Stimulated activated CD4-positive, alpha-beta T cell treated with anti-CD3 and anti-CD28 coated beads, Interleukin-4, amount 100 ng/mL, for 1 hour (primary cell): ENCODE measurements at places on chromosomes 12 and 14.

DNA sequence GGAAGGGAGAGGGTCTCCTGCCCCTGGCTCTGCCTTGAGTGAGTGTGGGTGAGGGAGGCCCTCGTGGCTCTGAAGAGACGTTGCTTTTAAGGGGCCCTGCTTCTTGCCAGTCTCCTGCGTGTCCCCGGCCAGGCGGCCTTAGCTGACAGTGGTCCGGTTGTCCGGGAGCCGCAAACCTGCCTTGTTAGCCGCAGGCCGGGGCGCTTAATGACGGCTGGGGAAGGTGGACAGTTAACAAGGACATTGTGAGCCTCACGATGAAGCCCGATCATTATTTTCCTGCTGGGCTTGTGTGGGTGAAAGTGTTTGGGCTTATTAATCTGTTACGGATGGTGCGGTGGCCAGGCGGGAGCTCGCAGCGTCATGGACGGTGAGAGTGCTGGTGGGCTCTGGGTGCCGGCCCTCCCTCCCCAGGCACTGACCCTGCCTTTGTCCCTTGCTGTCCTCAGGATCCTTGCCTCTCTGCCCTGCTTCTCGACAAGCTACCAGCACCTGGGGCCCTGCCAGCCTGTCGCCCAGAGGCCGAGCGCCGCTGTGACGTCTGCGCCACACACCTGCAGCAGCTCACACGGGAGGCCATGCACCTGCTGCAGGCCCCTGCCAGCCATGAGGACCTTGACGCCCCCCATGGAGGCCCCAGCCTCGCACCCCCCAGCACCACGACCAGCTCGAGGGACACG is 13.3 kb downstream of the KIF26A start:
- DNase-seq, result no peak

DNA sequence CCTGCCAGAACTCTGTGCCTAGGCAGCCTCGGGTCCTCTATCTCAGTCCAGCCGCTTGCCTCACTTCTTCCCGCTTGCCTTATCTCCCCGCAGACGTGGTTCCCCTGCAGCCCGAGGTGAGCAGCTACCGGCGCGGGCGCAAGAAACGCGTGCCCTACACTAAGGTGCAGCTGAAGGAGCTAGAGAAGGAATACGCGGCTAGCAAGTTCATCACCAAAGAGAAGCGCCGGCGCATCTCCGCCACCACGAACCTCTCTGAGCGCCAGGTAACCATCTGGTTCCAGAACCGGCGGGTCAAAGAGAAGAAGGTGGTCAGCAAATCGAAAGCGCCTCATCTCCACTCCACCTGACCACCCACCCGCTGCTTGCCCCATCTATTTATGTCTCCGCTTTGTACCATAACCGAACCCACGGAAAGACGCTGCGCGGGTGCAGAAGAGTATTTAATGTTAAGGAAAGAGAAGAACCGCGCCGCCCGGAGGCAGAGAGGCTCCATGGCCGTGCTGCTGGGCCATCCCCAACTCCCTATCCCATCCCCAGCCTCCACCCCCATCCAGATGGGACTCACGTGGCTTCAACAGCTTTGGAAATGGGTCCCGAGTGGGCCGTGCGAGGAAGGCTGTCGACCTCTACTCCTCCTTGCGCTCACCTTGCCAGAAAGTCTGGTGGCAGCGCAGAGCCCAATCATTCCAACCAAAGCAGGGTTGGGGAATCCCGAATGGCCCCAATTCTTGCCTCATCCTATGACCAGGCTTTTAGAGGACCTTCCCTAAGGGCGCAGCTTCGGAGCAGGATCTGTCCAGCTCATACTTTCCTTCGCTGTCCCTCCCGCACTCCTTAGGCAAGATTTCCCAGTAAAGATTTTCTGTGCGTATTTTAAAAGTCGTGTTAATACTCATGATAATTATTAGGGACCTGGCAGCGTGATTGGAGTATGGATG is 6.5 kb downstream of the HOXC13 start:
- no peak for DNase-seq

DNA sequence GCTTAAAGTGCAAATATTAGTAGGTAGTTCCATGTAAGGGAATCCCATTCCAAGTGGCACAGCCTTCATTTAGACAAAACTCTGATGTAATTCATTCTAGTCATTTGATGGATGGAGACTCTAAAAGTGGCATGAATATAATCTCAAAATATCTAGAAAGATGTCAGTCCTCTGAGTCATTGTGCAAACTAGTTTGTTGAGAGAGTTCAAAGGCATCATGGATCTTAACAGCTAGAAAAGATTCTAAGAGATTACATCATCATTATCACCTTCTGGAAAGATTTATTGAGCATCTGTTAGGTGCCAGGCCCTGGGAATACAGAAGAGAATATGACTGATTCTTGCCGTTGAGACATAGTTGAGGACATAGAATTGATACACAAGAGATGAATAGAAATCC is 30.7 kb downstream of the CRADD start:
- DNase-seq, result no peak

DNA sequence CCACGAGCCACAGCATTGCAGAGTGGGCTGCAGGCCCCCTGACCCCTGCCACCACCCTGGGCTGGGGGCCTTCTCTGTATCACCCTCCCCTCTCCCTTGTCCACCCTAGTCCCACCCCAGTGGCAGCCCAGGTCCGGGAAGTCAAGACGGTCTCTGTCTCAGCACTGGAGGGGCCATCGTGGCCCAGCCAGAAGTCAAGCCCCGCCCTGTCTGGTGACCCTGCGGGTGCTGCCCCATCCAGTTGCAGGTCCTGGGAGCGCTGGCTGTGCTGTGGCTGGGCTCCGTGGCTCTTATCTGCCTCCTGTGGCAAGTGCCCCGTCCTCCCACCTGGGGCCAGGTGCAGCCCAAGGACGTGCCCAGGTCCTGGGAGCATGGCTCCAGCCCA is 2.7 kb downstream of the PLD4 start:
- no peak for DNase-seq

GRCh38 chr14:92503756-92504491 is 9.7 kb upstream of the RIN3 start:
- no peak for DNase-seq

DNA sequence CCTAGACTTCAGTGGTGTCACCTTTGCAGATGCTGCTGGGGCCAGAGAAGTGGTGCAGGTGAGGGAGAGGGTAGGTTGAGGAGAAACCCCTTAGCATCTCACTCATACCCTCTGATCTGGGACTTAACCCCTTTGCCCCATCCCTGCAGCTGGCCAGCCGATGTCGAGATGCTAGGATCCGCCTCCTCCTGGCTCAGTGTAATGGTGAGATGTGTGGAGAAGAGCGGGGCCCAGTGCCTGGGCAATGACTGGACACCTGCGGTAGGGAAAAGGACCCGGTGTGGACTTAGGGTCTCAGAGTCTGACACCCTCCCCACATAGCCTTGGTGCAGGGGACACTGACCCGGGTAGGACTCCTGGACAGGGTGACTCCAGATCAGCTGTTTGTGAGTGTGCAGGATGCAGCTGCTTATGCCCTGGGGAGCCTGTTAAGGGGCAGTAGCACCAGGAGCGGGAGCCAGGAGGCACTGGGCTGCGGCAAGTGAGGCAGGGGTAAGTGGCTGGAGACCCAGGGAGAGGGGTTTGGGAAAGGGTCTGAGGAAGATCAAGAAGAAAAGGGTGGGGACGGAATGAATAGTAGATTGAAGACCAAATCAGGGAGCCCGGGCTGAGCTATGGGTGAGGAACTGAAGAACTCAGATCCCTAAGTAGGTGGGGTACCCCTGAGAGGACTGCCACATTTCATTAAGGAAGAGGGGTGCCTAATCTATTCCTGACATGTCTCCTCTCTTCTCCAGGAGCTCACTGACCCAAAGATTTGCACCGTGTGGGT is 7.6 kb downstream of the B4GALNT1 start:
- no peak for DNase-seq

DNA sequence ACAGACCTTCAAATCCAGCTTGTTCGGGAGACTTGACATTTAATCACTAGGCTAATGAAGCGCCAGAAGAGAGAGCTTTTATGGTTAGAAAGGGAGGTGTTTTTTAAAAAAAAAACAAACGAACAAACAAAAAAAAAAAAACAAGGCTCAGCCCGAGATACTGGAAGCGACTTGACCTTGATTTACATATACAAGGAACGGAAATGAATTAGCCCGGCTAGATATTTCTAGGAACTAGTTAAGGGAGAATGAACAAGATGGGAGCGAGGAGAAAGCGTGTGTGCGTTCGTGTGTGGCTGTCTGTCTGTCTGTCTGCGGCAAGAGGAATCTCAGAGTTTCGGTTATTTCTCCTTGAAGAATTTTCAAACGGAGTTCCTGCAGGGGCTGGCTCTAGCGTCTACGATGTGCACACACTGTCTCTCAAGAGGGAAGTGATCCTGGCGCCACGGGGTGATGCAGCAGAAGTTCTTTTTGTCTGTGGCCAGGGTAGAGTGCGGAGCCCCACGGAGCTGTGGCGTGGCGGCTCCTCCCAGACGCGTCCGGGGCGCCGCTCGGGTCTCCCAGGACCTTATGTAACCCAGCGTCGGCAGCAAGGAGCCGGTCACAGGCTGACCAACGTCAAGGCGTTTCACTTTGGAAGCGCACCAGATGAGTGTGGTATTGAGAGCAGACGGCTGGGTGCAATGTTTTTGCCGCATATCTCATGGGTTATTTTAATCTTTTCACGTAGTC is 18.8 kb downstream of the SOCS2 start:
- DNase-seq, result peak; percentile 26

DNA sequence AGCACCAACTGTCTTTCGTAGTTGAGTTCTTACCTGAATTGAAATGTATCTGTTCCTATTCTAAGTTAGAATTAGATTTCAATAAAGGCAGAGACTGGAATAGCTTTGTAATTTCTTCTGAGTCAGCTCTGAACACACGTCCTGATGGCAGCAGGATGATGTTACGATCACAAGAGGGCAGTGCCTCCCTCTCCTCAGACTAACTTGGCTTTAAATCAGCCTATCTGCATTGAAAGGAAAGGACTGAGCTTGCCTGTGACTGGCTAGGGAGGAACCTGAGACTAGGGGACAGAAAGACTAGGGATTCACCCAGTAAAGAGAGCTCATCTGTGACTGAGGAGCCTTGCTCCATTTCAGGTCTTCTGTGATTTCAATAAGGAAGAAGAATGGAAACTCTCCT is 323.7 kb upstream of the OR4E1 start:
- DNase-seq, result no peak

DNA sequence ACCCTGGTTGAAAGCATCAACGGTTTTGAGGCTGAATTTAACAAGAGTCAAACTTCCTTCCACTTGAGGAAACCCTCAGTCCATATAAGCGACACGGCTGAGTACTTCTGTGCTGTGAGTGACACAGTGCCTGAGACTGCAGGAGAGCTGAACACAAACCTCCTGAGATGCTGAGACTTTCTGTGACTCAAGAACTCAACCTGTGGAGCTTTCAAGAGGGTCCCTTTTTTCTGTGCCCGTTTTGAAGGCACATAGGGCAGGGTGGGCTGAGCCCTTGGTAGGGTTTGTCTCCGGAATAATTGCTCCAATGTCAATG is 305.3 kb upstream of the OR4E1 start:
- DNase-seq, result no peak

DNA sequence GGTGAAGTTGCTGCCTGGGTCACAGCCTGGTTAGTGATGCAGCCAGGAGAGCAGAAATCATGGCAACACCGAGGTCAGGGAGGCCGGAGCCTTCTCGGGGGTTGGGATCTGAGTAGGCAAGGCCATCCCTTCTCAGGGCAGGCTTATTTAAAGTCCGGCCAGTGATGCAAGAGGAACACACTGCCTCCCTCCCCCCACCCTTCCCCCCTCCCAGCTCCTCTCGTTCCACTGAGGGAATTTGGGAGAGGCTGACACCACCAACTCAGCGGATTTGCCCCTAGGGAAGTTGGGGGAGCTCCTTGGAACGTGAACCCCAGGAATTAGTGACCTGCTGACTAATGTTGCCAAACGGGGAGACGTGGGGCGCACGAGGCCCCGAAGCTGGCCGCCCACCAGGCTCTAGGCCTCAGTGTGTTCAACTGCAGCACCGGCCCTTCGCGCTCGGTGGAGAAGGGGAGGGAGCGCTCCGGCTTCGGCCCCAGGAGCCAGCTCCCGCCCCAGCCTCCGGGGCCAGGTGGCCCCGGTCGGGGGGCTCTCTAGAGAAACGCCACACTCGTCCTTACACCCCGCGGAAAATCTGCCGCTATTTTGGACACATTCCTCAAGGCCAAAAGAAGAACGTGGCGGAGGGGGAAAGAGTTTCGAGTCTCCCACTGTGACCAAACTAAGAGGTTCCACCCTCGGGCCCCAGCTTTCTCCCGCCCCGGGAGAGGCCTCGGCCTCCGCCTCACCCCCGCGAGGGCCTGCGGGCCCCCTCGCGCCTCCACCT is 1.6 kb downstream of the CTDSP2 start:
- peak; percentile 45 for DNase-seq

- DNase-seq, result no peak
Observed at GRCh38 chr12:124030510-124030909, 57.5 kb downstream of the ZNF664 start.

DNA sequence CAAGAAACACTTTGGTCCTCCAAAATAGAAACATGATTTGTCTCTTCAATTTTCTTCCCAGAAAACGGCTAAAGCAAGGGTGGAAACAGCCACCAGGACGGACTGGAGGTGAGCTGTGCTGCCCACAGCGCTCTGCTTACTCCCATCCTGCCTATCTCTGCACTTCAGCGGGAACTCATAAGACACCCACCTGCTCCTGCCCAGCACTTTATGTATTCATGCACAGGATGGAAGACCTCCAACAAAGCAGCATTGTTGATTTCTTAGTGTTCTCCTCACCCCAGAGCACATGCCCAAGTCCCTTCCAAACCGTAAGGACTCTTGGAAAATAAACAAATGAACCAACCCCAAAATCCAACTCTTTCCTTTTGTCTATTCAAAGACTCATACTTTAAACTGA is 277.2 kb downstream of the MED13L start:
- no peak for DNase-seq

DNA sequence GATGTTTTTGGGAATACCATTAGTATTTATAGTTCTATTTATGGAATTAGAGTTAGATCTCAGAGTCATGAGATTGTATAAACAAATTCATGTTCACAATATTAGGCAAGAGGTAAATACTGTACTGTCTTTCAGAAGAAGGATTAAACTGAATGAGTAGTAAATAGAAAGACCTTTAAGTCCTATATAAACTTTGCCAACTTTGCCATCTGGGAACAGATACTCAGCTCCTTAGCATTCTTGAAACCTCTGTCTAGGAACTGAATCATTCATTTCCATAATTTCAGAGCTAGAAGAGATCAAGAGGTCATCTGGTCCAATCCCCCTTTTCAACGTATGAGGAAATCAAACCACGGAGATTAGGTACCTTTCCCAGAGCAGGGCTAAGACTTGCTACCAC is 141.1 kb downstream of the CAND1 start:
- no peak for DNase-seq

- no peak for DNase-seq
Observed at GRCh38 chr12:118908811-118909210, 72.5 kb upstream of the SRRM4 start.

DNA sequence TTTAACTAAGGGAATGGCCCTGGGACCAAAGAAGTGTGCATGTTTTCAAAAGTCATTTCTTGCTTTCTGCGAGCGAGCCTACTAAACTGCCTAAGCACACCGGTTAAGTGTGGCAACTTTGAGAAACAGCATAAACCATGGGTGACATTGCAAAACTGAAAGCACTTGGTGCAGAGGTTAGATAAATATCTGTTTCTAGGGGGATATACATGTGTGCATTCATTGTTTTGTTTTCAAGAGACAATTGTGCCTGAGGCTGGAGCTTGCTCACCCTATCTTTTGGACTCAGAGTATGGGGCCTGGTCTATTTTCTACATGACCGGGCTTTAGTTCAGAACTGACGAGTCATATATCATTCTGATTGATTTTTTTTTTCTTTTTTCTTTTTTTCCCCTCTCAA is 923.4 kb downstream of the NRXN3 start:
- DNase-seq, result no peak

GRCh38 chr12:132069336-132069985 is 74.7 kb downstream of the DDX51 start:
- no peak for DNase-seq

GRCh38 chr14:27528328-27528727 is 930.5 kb upstream of the NOVA1 start:
- DNase-seq, result no peak
